A375 (cell line): ENCODE measurements at places on chromosomes 11 and 22. TPM values are rescaled to one million over a fixed set of nuclear protein-coding genes. Genes with fewer than 3 reads are reported as not detected.

Gene MS4A12
- not detected in 2 replicates for total RNA-seq

Gene TNNI2
- not detected in 2 replicates for total RNA-seq

Gene PDGFB
- total RNA-seq: 3.8 and 5.5 TPM in 2 replicates

Gene PTGDR2
- 0.32 TPM in 1 of 2 replicates, not detected in the other for total RNA-seq

Gene ELP4
- 17.7 and 17.9 TPM in 2 replicates for total RNA-seq

Gene MMP7
- not detected in 2 replicates for total RNA-seq

Gene IL10RA
- total RNA-seq: 2.2 TPM in 1 of 2 replicates, not detected in the other

Gene CALCA
- total RNA-seq: not detected in 2 replicates

Gene OR8B4
- not detected in 2 replicates for total RNA-seq

Gene OR4A16
- total RNA-seq: not detected in 2 replicates

Gene OR2AG1
- not detected in 2 replicates for total RNA-seq

Gene CFAP68
- total RNA-seq: 30.2 and 41.3 TPM in 2 replicates

Gene ARSA
- total RNA-seq: 7.7 and 8.0 TPM in 2 replicates

Gene VSIG10L2
- 0.08 and 0.27 TPM in 2 replicates for total RNA-seq
